ENCODE measurements at places on chromosomes 2 and 18.
A peak's percentile ranks its signal among the peaks of the same experiment; 100 is the strongest.

DNA sequence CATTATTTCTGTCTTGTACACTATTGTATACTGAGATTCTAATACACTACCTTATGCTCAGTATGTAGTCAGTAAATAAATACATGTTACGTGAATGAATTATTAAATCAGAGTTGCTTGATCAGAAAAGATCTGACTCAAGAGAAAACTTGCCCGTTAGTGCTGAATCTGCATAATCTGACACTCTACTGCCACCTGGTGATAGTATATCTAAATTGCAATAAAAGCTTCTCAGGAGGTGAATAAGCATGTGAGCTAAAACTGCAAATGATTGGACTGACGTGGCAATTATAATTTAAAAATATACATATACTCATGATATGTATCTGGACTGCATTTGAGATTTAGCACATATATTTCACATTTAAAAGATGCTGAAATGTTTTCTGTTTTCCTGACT lies 70.4 kb downstream of the KIAA1328 start:
- DNase-seq: no peak

DNA sequence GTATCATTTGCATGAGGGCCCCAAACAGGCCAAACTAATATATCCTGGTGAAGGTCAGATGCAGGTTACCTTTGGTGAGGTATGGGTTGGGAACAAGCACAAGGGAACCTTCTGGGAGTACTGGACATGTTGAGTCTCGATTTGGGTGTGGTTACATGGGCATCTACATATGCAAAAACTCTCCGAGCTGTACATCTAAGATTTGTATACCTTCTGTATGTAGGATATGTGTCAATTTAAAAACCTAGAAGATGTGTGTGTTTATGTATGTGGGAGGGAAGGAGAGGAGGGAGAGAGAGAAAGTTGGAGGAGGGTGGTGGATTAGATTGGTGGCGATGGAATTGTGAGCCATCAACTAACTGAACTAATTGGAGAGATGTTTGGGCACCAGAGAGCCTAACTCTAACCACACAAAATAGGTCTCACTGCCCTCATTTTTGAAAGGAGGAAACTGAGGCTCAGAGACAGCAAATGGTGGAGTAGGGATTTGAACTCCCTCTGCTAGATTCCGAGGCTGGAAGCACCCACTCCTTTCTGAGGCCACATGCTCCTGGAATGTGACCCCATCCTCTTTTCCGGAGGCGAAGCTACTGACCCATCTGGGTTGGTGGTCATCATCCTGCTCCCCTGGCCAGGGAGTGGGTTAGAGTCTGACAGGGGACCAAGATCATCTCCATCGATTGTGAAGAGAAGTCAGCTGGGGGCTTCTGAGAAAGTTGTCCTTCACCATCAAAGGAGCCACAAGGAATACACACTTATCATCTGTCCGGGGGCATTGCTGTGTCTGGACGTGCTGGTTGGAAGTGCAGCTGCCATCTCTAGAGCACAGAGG lies 107.3 kb upstream of the MYCN start:
- DNase-seq: no peak

GRCh38 chr2:183927406-183928325 lies 670.7 kb upstream of the ZNF804A start:
- no peak for DNase-seq

- peak; percentile 58 for DNase-seq
Measured at GRCh38 chr2:64839844-64840243, 149.4 kb upstream of the SLC1A4 start.

- peak; percentile 47 for DNase-seq
Measured at GRCh38 chr18:35073186-35074105, 32.2 kb downstream of the MAPRE2 start.

DNA sequence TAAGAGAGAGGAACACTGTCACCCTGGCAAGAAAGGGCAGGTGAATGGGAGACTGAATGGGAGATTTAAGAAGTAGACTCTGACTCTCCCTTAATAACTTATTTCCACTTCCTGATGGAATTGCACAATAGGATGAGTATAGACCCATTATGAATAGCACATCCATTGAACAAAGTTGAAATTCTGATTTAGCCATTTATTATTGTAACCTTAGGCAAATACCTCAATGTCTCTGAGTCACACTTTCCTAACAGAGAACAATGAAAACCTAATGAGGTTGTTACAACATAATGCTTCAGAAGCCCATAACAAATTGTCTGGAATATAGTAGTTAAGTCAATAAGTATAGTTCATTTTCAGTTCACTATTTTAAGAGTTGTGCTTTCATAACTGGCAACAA lies 78.9 kb downstream of the NRXN1 start:
- DNase-seq: peak; percentile 27

DNA sequence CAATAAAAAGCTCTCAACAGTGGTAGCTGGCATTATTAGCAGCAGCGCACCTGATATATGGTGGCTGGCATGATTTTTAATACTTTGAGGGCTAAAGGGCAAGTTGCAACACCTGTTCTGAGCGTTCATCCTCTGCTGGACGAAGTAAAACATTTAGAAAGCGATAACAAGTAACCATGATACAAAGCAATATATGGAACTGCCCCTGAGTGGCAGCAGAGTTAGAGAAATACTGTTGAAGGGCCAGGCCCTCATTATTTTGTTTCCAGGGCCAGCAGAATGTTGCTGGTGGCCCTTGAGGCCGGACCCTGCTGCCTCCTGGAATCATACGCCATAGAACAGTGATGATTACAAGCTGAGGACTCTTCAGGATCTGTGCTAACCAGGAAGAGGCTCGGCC lies 47.8 kb downstream of the ARHGEF4 start:
- DNase-seq: no peak

DNA sequence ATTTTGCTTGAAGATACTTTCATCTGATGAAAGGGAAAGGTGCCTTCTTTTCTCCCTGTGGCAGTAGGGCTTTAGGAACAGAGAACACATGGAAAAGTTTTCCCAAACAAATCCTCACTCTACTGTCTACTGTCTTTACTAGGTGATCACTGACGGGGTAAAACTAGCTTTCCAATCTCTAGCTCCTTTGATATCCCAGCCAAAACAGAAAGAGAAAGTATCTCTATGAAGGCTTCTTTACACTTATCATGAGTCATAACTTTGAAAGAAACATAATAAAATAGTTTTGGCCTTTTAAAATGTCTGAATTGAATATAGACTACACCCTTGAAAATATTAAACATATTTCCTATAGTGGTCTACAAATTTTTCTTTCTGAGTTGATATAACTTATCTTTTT lies 214.5 kb downstream of the DSEL start:
- peak; percentile 3 for DNase-seq

DNA sequence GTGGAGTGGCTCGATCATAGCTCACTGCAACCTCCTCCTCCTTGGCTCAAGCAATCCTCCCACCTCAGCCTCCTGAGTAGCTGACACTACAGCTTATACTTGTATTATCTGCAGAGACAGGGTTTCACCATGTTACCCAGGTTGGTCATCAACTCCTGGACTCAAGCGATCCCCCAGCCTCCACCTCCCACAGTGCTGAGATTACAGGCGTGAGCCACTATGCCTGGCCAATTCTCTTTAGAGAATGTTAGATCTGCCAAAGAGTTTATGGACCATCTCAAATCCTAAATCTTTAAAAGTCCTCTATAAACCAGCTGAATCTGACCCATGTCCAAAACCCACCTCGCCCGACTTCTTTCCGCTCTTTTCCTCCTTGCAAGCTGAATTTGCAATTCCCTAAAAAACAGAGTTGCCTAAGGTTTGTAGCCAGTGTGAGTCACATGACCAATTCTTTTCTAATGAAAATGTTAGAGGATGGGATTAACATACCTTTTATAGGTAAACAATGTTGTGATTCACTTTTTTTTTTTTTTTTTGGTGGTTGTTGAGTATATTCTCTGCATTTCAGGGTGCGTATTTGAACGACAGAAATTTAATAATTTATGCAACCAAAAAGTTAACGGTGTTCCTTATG lies 2.4 kb upstream of the PMAIP1 start:
- DNase-seq: no peak

DNA sequence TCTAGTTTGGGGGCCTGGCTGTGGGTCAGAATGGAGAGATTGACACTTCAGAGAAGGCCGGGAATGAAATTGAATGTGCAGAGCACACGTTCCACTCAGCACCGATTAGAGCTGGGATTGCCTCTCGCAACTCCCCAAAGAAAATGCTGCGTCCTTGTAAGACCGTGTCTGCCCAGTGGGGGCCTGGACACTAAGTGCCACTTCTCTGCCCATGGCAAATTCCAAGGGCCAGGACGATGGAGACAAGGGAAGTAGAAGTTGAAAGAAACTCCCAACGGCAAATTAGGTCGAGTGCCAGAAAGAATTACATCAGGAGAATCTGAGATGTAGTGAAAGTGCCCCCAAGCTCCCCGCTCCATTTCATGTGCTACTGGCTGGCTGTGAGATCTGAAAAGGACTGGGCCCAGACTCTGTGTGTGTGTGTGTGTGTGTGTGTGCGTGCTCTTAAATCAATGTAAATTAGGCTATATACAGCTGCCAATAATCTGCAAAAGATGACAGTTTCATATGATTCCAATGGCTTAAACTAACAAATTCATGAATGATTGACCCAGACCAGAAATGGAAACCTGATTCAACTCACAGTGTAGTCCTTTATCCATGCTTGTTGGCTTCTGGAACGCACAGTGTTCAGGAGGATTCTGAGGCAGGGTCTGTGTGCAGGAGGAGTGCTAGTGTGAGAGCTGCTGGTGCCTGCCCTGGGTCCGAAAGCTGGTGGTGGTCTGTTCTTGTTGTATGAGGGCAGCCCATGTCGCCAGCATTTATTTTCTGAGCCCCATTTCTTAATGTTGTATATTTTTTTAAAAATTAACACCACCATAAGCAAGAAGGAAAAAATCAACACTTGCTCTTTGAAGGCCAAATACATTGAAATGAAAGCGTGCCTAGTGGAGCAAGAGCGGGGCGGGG lies 234.3 kb downstream of the AGAP1 start:
- DNase-seq: no peak

- DNase-seq: no peak
Measured at GRCh38 chr2:167681234-167682015, 566.0 kb downstream of the STK39 start.

- no peak for DNase-seq
Measured at GRCh38 chr2:35978218-35978617, 377.4 kb upstream of the CRIM1 start.

Measured in AG10803 (cell line).